Renal pelvis (tissue), 12 donors: ENCODE measurements at places on chromosomes 5 and 9.
A peak's percentile ranks its signal among the peaks of the same experiment; 100 is the strongest.

DNA sequence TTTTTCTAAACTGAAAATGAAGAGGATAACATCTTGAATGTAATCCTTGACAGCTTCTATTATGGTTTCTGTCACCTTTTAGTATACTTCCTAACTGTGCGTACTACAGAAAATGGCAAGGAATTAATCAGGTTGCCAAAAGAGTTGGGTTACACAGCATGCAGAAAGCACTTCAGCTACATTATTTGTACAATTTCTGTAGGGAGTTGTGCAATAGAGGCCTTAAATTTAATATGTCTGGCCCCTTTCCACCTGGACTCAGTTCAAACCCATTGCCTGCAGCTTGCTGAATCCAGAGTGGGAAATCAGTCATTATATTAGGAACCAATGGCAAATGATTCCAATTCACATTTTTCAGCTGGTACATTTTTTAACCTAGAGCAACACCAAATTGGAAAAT lies 549.7 kb downstream of the CSNK1G3 start:
- DNase-seq: peak; percentile 38

DNA sequence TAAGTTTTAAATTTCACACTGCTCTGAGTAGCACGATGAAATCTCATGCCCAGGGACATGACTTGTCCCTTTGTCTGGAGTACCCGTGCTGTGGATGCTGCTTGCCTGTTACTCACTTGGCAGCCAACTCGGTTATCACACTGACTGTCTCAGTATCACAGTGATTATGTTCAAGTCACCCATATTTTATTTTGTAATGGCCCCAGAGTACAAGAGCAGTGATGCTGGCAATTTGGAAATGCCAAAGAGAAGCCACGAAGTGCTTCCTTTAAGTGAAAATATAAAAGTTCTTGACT lies 22.8 kb upstream of the SCGB3A2 start:
- no peak for DNase-seq

- DNase-seq: no peak
These were observed 17.6 kb downstream of the TSPAN17 start for GRCh38 chr5:176664886-176665285.

DNA sequence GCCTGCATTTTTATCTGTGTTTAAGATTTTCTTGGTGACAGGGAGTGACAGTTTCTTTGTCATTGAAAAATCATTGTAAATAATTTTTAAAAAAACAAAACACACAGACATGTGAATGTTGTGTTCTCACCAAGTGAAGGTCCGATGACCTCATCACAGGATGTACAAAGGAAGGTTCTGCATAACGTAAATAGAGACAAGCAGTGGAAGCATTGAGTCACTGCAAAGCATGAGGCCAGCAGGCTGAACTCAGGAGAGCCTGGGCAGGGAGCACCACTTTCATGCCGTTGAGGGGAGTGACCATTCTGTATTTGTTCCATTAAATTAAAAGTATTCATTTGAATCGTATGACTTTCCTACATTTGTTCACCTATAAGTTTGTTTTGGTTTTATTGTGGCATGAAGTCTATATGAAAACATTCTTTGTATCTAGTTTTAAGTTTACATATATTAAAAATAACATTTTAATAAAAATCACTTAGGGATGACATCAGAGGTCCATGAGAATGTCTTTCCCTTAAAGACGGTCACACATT lies 70.4 kb upstream of the TLE1 start:
- no peak for DNase-seq

GRCh38 chr5:149799119-149799623 lies 69.1 kb downstream of the PPARGC1B start:
- DNase-seq: no peak

DNA sequence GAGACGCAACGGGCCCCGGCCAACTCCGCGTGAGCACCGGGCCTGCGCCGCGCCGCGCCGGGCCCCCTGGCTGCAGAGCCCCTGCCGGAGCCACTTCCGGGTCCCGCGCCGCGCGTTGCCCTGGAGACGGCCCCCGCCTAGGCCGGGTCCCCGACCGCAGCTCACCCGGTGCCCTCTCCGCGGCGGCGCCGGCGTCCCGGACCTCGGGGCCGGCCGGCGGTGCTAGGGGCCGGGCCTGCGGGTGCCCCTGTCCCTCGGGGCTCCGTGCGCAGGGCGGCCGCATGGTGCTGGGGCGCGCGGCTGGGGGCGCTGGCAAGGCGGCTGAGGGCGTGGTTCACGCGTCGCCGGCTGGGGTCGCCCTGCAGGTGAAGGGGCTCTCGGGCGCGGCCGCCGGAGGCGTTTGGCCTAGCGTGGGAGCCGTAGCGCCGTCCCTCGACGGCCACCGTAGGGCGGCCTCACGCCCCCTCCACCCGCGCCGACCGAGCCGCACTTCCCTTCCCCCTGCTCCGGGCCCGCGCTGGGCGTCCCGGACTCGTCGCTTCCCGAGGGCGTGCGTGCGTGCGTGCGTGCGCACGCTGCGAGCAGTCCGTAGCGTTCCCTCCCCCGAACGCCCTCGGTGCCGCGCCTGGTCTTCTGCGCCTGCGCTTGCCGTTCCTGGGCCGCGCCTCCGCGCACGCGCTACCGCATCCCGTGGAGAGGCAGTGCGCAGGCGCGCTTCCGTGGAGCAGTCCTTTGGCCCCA lies at the start of gene TMEM250:
TSS of gene TMEM250 (minus strand) at position 556 of the 741 bp plus-strand sequence. CDS start 1,975 bp downstream, outside the sequence.
- peak; percentile 94 for DNase-seq

GRCh38 chr5:151608522-151608921 lies 17.4 kb upstream of the FAT2 start:
- DNase-seq: no peak

DNA sequence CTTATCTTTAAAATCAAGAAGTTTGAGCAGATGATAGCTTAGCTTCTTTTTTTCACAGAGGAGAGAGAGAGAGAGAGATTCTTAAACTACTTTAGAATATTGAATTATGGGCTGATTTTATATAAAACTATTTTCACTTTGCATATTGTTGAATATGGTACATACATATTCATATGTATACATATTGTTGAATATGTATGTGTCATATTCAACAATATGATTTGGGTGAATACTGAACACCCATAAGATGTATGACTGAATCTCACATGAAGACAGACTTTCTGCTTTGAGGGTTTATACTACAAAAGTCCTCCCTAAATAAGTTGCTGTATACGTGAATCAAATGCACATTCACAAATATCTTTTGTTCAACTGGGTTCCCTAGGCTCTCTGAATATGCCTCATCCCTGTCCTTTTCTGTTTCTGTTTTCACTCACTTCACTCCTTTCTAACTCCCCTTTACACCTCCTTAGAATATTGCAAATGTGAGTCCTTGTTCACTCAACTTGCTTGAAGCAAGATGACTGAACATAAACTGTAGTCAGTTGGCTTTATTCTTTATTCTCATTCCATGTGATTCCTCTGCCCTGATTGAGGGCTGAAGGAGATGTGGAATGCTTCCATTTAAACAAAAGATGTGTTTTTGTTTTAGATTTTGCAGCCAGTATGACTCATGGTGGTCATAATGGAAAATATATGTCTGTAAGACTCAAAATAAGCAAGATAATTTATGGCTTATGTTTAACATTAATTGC lies 225.4 kb upstream of the DAB2 start:
- DNase-seq: no peak

- no peak for DNase-seq
These were observed 851 bp upstream of the ZDHHC12 start for GRCh38 chr9:128724744-128725211.

DNA sequence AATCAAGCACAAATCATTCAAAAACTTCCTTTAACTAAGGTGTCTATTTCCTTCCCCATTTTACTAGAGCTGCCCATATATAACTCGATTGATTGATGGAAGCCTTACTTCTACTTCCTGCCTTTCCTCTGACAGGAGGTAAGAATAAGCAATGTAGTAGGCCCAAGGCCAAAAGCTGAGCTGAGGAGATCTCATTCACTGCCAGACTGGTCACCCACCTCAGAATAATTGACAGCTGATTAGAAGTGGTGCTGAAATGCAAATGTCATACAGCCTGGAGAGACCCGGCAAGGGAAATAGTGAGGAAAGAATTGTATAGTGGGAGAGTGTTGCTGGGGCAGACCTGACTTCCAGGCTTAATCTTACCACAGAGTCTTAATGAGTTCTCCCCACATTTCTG lies 239.9 kb downstream of the SAXO1 start:
- DNase-seq: no peak

DNA sequence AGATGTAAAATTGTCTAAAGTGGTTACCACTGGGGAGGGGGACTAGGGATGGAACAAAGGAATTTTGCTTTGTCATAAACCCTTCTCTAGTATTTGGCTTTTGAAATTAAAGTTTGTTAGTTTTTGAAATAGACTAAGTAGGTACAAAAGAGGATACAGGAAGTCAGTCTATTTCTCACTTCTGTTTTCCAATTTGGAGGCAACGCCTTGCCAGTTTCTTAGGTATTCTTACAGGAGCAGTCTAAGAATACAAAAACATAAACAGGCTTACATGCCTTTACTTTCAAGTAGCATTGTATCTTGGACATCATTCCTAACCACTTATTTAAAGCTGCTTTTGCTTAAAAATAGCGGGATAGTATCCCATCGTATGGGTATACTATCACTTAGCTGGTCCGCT lies 34.4 kb downstream of the ALG2 start:
- no peak for DNase-seq

- no peak for DNase-seq
These were observed 396.0 kb downstream of the LRRC70 start for GRCh38 chr5:62974623-62975022.
